Stimulated activated CD8-positive, alpha-beta memory T cell treated with anti-CD3 and anti-CD28 coated beads, Interleukin-15, amount 100 ng/mL, for 1 hour (primary cell): ENCODE measurements at places on chromosomes 11 and 22.
A peak's percentile ranks its signal among the peaks of the same experiment; 100 is the strongest.

DNA sequence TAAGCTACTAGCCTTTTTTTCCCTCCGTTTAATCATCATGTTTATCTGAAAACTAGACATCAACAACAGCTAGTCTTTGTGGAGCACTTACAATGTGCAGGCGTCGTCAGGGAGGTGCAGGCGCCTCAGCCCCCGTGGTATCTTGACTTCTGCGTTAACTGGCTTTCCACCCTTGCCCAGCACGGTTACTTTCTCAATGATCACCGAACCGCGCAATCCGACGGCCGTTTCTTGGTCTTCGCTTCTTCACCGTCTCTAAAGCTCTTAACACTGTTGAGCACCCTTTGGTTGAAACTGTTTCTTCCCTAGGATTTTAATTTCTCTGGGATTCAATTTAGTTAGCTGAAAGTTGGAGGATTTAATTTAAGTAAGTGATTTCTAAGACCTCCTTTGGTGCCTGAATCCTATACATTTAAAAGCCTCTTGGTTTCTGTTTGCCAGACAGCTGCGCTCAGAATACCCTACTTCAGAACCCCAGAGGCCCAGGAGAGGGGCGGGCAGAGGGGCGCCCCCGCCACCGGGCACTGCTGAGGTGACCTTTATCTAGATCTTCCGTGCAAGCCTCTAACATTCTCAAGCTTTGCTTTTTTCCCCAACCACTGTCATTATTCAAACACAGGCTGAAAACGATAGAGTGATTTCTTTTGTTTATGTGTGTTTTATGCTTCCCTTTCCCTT, 18.0 kb upstream of the TMEM218 start:
- DNase-seq, result no peak

DNA sequence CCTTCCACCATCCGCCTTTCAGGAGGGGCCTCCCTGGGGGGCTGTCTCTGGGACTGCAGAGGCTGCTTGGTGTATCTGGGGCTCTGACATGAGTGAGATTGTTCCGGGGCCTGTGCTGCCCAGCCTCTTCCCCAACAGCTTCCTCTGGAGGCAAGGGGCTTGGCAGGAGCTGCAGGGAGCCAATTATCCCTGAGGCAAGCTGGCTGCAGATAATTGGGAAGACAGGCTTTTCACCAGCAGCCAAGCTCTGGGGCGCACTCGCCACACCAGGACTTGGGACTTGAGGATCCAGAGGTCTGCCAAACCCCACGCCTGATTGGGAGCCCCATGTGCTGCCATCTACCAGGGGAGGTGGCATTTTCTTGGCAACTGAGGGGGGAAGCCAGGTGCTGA, 15.6 kb upstream of the RTN4R start:
- DNase-seq, result no peak

DNA sequence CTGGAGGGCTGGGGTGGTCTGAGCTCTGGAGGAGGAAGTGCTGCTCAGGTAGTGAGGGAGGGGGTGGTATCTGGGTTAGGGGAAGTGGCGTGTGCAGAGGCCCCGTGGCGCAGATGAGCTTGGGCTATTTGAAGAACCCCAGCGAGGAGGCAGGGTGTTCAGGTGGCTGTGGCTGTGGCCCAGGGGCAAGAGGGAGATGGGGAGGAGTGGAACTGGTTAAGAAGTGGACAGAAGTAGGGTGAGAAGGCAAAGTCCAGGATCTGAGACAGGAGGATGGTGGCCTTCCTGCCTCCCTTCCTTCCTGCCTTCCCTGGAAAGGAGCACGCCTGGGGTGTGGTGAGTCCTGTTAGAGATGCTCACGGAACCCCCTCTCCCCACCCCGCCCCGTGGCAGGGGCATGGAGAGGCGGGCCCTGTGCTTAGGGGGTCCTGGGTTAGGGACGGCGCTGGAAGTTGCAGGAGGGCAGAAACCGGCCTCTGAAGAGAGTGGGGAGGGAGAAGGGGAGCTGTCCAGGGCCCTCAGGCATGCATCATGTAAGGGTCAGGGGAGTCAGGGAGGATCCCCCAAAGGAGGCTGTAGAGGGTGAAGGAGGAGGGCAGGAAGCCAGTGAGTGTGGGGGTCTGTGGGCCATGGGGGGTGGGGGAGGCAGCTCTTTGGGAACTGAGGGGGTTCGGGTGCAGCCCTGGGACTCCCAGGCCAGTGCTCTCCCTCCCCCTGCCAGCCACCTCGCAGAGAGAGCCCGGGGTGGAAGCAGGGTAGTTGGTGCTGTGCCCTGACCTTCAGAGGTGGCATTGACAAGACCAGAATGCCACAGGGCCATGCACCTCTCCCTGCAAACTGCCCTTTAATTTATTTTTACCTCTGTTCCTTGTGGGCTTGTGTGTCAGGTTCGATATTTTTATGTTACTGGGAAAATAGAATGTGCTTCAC, 63.7 kb upstream of the PARVG start:
- DNase-seq, result no peak

GRCh38 chr11:121067962-121068647, 32.9 kb upstream of the TECTA start:
- DNase-seq, result no peak

DNA sequence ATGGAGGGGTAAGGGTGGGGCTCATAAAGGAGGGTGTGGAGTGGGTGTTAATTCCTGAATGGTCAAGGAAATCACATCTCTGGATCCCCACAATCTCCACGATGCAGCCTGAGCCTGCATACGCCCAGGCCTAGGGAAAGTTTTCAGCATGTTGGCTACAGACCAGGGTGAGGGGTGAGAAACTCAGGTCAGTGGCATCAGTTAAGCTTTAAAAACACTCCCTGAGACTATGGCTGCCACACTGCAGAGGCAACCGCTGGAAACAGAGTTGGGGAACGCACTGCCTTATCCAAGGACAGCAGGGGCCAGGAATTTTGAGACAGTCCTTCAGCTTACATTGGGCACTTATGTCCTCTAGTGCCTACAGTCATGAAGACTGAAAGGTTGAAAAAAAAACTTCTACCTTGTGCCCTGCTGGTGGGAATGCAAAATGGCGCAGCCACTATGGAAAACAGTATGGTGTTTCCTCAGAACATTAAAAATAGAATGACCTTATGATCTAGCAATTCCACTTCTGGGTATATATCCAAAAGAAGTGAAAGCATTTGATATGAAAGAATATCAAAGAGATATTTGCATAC, 19.7 kb downstream of the DKK3 start:
- DNase-seq, result no peak

DNA sequence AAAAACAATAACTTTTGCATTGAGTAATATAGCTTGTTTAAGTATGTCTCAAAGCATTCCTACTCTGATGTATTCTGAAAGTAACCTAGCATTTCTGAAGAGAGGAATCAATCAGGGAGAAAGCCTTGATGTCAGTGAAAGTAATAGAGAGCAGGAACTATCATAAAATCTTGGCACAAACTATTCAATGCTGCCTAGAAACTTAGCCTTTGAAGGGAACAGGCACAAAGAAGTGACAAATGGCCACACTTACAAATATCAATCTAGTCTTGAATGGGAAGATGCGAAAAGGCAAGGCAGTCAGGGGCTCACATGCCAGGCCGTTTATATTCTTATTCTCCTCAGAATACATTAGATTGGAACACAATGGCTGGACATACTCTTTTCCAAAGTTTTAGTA, 576.5 kb upstream of the ANO3 start:
- DNase-seq, result no peak

DNA sequence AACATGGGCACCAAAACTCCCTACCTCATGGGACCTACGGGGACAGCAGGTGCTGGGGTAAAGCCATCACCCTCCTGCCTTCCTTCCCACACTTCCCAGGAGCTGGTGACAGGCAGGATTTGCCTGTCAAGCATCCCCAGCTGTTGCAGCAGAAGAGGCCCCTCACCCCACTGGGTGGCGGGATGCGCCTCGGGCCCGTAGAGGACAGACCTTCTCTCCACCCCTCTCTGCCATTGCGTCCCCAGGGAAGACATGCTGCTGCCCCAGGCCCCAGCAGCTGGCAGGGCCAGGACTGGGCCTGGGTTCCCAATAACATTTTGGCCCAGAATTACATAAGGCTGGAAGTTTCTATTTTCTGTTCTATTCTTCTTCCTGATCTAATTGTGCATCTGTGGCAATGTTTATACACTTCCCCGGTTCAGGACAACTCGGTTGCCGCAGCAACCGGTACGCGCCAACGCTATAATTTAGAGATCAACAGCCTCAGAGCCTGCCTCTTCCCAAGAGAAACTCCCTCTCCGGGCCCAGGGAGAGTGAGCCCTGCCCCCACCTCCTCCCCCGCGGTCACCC, 25.4 kb downstream of the KCNJ4 start:
- no peak for DNase-seq

- no peak for DNase-seq
Observed at GRCh38 chr11:4190098-4190497, 95.5 kb downstream of the RRM1 start.

- no peak for DNase-seq
Observed at GRCh38 chr11:3147257-3147619, 17.9 kb downstream of the OSBPL5 start.

- peak; percentile 74 for DNase-seq
Observed at GRCh38 chr11:108593214-108593922, at the start of gene EXPH5. EXPH5 (minus strand) TSS chr11:108593768; CDS start chr11:108593536, 232 bp downstream.

DNA sequence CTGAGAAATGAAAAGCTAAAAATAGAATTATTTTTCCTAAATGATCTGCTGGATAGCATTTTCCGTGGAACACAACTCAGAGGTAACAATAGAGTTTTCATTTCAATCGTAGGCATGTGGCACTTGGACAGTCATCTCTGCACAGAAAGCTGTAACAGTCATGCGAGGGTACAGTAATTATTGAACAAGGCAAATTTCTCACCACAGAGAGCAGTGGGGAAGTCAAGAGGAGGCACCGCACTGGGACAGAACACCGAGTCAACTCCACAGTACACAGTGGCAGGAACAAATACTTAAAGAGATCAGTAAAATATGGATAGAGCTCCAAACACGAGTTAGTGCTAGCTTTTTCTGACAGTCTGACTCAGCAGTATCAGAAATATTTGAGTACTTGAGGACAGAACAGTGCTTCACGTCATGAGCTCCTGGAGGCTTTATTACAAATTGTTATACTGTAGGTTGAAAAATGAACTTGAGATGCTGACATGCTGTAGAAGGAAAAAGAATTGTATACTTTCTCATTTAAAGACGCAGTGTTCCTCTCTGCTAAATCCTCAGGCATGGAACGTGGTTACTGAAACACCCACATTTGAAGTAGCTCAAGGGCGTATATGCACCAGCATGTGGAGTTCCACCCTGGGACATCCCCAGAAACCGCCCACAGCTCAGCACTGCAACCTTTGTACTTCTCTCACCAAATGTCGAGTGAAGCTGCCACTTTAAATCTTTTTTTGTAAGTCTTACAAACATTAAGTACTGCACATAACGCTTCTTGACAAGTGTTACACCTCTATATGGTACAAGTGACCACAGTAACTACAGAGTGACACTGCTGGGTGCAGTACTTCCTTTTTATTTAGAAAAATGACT, 27.4 kb upstream of the YPEL1 start:
- no peak for DNase-seq

GRCh38 chr11:70727899-70728620, 329.7 kb downstream of the CTTN start:
- no peak for DNase-seq

DNA sequence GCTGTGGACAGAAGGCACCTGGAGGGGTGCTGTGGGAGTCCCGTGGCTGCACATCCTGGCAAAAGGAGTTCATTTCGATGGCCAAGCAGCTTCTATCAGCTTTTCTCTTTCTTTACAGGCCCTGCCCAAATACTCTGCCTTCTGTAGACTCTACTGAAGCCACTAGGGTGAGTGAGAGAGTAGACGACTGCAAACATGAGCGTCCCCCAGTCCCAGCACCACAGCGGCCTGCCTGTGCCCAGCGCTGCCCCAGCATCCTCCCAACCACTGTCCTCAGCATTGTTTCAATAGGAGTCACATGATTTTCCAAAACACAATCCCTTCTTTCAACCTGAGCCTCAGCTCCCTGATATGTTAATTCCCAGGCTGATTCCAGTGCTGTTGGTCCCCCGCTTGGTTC, 110.0 kb downstream of the KIRREL3 start:
- no peak for DNase-seq

- no peak for DNase-seq
Observed at GRCh38 chr11:32348502-32348901, 86.8 kb downstream of the WT1 start.

- no peak for DNase-seq
Observed at GRCh38 chr22:46587061-46587460, 33.1 kb upstream of the GRAMD4 start.

DNA sequence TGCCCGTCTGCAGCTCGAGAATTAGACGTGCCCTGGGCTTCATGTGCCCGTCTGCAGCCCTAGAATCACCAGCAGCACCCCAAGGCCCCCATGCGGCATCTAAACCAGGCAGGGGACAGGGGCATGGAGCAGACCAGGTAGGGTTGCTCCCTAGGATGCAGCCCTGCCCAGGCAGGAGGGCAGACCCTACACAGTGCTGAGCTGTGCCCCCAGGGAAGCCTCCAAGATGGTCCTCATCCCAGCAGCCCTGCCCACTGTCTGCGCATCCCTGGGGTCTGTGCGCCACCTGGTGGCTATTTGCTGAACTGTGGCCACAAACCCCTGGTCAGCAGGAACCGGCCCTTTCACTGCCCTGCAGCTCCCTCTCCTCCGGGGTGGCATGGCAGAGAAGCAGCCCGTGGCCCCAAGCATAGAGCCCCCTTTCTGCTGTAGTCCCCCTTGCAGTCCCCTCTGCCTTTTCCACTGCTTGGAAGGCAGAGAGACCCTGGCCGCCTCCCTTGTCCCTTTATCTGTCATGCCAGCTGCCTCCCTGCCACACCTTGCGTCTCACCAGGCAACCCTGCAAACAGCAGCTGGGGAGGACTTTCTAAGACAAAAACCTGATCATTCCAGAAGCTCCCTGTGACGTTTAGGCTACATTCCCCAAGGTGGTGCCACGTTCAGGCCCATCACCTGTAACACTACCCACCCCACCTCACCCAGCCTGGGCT, 86.6 kb downstream of the KCNQ1 start:
- peak; percentile 45 for DNase-seq

DNA sequence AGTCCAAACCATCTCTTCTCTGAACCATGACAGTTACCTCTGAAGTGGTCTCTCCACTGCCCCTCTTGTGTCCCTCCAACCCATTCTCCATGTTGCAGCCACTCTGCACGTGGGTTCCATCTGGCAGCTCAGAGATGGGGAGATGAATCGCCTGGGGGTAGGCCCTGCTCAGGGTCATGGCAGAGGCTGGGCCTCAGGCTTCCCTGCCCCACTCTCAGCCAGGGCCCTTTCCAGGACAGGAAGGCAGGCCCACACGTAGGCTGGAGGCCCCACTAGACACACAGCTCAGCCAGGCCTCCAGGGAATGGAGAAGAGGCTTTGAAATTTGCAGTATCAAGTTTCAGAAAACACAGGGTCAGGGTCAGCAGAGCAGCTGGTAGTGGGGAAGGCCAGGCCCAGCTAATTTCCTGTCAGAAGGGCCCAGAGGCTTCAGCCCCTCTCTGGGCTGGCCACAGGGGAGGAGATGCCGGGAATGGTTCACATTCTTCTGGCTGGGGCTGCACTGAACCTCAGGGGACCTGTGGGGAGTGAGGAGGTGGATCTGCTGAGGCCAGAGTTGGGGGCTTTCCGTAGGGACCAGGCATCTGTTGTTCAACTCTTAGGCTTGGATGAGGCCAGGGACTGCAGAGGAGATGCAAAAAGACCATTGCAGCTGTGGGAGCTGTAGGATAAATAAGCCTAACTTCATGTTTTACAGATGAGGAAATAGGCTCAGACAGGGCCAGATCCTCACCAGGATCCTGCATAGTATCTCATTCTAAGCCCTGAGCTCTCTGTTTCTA, 101.6 kb downstream of the SWAP70 start:
- DNase-seq, result no peak
